Thyroid gland (tissue), 4 donors: ENCODE measurements at places on chromosomes 2 and 18. TPM values are rescaled to one million over a fixed set of nuclear protein-coding genes. Genes with fewer than 3 reads are reported as not detected.

DNA sequence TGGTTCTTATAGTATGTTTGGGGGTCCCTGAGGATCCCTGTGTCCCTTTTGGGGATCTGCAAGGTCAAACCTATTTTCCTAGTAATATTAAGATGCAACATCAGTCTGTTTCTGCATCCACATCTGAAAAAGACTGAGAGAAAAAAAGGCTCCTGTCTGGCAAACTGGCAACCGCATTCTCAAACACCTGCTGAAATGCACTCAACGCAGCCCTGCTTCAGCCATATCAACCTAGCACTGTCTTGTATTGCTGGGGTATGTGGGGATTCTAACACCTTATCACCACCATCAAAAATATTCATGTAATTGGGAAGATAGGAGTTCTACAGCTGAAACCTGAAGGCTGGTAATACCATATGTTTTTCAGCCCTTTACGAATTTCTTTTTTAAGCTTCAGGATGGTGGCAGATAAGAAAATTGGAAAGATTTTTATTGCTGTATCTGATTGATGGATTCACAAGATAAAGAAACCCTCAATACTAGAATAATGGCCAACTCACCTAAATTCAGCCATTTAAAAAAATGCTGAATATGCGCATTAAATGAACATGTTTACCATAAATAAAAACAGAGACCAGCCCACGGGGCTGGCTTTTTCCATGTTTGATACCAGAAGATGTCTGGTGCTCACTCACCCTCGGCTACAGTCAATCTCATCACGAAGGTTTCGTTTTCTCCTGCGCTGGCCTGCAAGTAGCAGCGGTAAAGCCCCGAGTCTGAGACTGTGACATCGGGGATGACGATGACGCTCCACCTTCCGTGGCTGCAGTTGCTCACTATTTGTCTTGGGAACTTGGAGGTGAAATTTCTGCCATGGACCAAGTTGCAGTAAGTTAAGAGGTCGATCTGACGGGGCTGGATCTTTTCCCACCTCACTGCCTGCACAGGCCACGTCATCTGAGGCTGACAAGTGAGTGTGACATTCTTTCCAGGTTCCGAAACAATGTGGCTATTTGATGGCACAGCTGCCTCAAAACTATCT, 52.3 kb downstream of the CD226 start:
- no peaks in the 10 kb centered on the region for H3K27me3 ChIP-seq
- H3K36me3 ChIP-seq: no peaks in the 10 kb centered on the region
- DNase-seq: no peak
- no peak overlapping the region for H3K27ac ChIP-seq

GRCh38 chr2:47048801-47049480, 106.2 kb downstream of the STPG4 start:
- peak overlapping the region; percentile 75 for H3K27ac ChIP-seq
- peaks cover 14% of the 10 kb centered on the region for H3K4me1 ChIP-seq
- peaks cover 40% of the 10 kb centered on the region for H3K36me3 ChIP-seq
- H3K4me3 ChIP-seq: no peak overlapping the region
- H3K27me3 ChIP-seq: no peaks in the 10 kb centered on the region

DNA sequence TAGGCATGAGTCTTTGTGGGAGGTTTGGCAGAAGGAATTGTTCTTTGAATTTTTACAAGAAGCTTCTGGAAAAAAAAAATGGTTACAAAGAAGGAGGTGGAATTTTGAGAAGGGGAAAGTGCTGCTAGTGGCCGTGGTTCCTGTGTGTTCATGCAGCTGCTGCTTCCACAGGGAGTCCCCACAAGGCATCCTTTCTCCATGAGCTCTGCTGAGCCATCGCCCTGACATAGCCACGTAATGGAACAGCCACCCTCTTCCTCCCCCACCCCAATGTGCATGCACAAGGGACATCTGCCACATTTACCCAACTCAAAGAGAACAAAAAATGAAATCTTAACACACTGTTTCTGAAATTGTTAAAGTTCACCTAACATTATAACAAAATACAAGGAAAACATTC, 529.7 kb downstream of the SATB2 start:
- no peaks in the 10 kb centered on the region for H3K36me3 ChIP-seq
- H3K27ac ChIP-seq: no peak overlapping the region
- H3K4me1 ChIP-seq: no peaks in the 10 kb centered on the region

The SP140 gene
- total RNA-seq: 0.58 TPM
